Uterus (tissue), 4 donors: ENCODE measurements at places on chromosomes 5 and 9. TPM values are rescaled to one million over a fixed set of nuclear protein-coding genes. Genes with fewer than 3 reads are reported as not detected.
A peak's percentile ranks its signal among the peaks of the same experiment; 100 is the strongest.

Gene GRXCR2
- not detected for total RNA-seq

Gene CHSY3
- 0.77 TPM for total RNA-seq

DNA sequence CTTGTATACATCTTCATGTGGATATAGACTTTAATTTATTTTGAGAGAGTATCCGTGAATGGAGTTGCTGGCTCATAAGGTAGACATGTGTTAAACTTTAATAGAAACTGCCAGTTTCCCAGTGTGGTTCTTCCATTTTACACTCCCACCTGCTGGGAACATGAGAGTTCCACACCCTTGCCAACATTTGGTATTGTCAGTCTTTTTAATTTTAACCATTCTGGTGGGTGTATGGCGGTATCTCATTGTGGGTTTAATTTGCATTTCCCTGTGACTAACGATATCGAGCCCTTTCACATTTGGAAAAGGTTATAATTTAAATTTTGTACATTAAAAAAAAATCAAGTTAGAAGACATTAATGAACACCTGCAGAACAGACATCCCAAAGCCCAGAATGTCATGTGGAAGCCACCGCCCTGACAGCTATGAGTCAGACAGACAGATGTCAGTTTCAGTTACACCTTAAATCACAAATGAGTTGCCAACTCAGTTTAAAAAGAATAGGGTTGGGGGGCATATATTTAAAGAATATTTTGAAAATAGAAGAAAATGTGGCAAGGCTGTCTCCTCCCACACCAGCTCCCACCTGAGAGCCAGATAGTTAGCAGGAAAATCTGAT lies 36.9 kb downstream of the ANKRD33B start:
- no peak overlapping the region for H3K4me3 ChIP-seq
- no peaks in the 10 kb centered on the region for H3K36me3 ChIP-seq
- peaks cover 4% of the 10 kb centered on the region for H3K4me1 ChIP-seq
- no peak for DNase-seq
- H3K27ac ChIP-seq: peak overlapping the region; percentile 82
- H3K27me3 ChIP-seq: no peaks in the 10 kb centered on the region

- DNase-seq: peak; percentile 74
- H3K27me3 ChIP-seq: no peaks in the 10 kb centered on the region
- peak overlapping the region; percentile 98 for H3K27ac ChIP-seq
Measured at GRCh38 chr5:141507387-141508091, 18.7 kb downstream of the PCDHGC5 start.

- H3K27ac ChIP-seq: no peak overlapping the region
- no peaks in the 10 kb centered on the region for H3K4me1 ChIP-seq
- no peak for DNase-seq
Measured at GRCh38 chr5:99724732-99725290, 796.0 kb upstream of the CHD1 start.

- no peaks in the 10 kb centered on the region for H3K36me3 ChIP-seq
- no peaks in the 10 kb centered on the region for H3K27me3 ChIP-seq
- no peaks in the 10 kb centered on the region for H3K4me1 ChIP-seq
Measured at GRCh38 chr9:98482226-98482625, 226.5 kb downstream of the GABBR2 start.

- H3K36me3 ChIP-seq: no peaks in the 10 kb centered on the region
- no peak overlapping the region for H3K27ac ChIP-seq
- H3K27me3 ChIP-seq: no peaks in the 10 kb centered on the region
- no peak for DNase-seq
- H3K4me1 ChIP-seq: no peaks in the 10 kb centered on the region
Measured at GRCh38 chr5:40436535-40437237, 243.0 kb upstream of the PTGER4 start.
